Activated CD4-positive, CD25-positive, alpha-beta regulatory T cell treated with anti-CD3 and anti-CD28 coated beads, Interleukin-2, amount 50 U/mL, for 72 hours (primary cell): ENCODE measurements at places on chromosomes 7 and 10.

DNA sequence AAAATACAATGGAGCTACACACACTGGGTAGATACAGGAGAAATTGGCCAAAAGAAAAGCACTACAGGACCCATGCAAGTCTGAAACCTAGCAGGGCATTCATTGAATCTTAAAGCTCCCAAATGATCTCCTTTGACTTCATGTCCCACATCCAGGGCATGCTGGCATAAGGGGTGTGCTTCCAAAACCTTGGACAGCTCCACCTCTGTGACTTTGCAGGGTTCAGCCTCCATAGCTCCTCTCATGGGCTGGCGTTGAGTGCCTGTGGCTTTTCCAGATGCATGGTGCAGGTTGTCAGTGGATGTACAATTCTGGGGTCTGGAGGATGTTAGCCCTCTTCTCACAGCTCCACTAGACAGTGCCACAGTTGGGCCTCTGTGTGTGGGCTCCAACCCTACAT lies 626.3 kb upstream of the POT1 start:
- no peak for DNase-seq

GRCh38 chr10:82394122-82394521 lies 519.1 kb downstream of the NRG3 start:
- no peak for DNase-seq

GRCh38 chr7:157799076-157799685 lies 462.4 kb downstream of the DNAJB6 start:
- no peak for DNase-seq

DNA sequence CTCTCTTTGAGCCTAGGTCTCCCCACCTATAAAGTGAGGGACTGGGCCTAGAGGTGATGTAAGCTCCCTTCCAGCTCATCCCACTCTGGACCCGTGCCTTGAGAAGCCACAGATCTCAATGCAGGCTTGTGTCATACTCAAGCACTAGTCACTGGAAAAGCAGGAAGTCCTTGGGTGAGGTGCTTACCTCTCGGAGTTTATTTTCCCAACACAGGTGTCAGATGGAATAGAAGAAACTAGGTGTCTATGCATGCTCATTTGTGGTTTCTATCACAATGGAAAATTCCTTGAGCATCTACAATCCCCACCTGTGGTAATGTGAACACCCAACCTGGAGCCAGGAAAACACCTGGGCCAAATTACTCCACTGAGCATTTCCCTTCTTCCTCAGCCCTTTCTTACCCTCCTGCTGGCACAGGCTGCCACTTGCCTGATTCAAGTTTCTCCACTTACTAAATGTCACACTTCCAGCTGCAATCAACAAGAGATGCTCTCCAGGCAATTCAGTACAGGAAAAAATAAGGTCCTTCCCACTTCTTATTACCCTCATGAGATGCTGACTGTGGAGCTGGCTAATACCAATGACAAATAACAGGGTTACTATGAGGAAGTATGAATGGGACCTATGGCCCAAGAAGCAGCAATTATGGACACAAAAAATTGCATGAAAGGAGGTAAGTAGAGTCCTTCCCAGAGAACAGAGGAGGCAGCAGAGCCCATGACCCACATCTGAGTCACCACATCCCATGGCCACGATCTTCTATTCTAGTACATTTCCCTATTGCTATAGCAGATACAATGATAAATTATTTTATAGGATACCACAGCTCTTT lies 13.1 kb downstream of the LSM5 start:
- DNase-seq = no peak

DNA sequence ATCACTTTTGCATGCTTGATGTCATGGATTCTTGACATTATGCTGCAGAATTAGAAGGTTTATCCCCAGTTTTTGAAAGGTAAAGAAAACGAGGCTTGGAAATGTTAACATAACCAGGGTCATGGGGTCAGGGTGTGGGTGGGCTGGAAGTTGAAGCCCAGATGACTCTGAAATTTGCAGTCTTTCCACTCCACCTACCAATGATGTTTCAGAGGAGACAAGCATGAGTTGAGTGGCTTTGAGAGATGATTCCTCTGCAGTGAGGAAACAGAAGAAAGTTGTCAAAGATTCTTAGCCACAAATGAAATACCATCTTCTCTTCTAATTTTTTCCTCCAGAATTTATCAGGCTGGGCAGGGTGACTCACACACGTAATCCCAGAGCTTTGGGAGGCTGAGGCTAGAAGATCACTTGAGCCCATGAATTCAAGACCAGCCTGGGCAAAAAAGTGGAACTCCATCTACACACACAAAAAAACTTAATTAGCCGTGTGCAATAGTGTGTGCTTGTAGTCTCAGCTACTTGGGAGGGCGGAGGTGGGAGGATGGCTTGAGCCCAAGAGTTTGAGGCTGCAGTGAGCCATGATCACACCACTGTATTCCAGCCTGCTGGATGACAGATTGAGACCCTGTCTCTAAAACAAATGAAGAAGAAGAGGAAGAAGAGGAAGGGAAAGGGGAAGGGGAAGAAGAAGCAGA lies 239.1 kb upstream of the AUTS2 start:
- DNase-seq = no peak

DNA sequence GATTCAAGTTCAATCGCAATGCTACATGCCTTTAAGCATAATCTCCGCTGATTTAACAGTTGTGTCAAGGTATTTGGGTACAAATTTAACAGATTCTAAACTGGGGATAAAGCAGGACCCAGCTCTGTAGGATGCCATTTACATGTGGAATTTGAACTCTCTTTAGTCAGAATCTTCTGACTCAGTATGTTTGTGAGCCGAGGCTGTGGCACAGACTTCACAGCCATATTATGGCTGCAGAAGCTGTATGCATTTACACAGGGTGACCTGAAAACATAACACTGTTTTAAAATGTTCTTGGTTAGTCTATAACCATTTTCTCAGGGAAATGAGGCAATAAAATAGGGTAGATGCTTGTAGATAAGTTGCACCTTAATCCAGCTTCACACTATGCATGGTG lies 8.7 kb downstream of the PDLIM1 start:
- DNase-seq = no peak

- DNase-seq = no peak
These were observed 18.7 kb downstream of the AKR1C1 start for GRCh38 chr10:4981722-4982471.

- no peak for DNase-seq
These were observed 129.8 kb downstream of the FRMD4A start for GRCh38 chr10:14200698-14201544.

DNA sequence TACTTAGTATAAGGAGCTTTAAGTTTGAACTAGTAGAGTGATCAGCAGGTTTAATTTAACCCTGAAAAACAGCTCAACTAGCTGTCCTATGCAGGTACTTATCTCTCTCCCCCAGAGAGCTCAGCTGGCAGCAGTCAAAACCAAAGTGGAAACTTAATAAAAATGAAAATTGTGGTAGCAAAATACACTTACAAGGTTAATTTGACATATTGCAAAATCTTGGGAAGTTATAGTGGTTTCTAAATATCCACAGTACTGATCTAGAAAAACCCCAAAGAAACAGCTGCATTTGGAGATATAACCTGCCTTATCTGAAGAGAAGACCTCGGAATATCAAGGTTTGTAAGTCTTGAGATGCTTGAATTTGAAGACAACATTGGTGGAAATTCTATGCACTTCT lies 269.2 kb downstream of the RNLS start:
- no peak for DNase-seq

DNA sequence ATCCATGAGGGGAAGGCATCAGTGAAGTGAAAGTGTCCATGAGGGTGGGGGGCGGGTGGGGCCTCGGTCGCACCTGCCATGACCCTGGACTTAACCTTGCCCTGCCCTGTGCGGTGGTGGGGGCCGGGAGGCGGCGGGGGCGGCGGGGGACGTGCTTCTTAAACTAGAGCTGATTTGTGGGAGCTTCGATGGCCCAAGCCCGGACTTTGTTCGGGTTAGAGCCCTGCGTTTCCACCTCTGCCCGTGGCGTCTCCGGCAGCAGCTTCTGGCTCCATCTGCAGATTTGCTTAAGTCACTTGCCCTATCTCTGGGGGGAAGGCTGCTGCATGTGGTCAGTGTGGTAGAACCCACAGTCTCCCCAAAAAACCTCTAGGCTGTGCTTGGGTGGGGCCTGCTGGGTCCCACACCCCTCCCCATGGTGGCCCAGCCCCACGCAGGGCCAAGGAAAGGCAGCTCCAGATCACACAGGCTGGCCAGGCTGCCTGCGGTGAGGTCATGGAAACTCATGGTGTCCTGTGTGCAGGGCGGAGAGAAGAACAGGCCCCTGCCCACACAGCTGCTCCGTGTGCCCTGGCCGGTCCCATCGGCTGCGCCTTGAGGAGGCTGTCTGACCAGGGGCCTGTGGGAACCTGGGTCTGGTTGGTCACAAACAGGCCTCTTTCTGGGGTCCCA lies 93.2 kb downstream of the INPP5A start:
- DNase-seq = no peak

DNA sequence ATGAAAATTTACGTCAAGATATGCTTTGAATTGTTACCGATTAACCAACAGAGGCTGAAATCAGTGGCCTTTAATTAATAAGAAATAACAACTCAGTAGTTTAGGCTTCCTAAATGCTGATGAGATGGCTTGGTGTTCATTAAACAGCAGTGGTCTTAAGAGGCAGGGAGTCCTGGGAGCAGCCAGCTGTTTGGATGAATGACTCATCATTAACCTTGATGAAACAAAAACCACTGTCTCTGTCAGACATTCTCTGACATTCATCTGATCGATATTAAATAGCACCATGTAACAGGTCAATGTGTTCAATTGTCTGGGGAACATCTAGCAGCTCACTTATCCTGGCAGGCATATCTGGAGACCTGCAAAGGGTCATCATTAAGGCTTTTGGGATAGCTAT lies 234.2 kb upstream of the LRRN3 start:
- DNase-seq = no peak

DNA sequence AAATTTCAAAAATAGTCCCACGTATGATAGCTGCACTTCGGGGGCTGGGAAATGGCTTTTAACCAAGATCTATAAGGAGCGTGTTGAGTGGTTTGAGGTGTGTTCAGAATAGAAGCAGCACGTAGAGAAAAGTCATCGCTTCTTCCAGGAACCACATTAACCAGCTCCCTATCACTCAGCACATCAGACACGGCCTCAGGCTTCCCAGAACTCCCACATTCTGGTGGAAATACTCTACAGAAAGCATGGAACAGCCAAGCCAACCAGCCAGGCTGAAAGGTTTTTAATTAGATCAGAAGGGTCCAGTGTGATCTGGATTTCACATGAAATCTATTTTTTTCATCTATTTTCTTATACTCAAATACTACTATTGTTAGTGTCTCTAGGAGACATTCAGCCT lies 231.5 kb upstream of the NRP1 start:
- no peak for DNase-seq

DNA sequence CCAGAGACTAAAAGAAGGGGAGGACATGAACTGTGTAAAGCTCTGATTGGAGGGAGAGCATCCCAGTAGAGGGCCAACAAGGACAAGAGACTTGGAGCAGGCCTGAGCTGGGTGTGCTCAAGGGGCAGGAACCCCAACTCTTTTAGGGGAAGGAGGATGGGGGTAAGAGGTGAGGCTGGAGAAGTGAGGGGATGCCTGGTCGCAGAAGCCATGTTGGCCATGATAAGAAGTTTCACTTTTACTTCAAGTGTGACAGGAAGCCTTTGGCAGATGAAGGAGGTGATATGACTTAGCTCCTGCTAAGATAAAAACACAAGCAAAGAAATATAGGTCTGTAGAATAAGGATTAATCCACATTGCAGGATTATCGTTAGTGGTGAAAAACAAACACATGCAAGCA lies 208.3 kb downstream of the JAZF1 start:
- DNase-seq = no peak
